ENCODE measurements at places on chromosomes 11 and 22.
A peak's percentile ranks its signal among the peaks of the same experiment; 100 is the strongest.

- no peak for DNase-seq
These were observed 6.6 kb upstream of the PIK3C2A start for GRCh38 chr11:17214338-17214737.

DNA sequence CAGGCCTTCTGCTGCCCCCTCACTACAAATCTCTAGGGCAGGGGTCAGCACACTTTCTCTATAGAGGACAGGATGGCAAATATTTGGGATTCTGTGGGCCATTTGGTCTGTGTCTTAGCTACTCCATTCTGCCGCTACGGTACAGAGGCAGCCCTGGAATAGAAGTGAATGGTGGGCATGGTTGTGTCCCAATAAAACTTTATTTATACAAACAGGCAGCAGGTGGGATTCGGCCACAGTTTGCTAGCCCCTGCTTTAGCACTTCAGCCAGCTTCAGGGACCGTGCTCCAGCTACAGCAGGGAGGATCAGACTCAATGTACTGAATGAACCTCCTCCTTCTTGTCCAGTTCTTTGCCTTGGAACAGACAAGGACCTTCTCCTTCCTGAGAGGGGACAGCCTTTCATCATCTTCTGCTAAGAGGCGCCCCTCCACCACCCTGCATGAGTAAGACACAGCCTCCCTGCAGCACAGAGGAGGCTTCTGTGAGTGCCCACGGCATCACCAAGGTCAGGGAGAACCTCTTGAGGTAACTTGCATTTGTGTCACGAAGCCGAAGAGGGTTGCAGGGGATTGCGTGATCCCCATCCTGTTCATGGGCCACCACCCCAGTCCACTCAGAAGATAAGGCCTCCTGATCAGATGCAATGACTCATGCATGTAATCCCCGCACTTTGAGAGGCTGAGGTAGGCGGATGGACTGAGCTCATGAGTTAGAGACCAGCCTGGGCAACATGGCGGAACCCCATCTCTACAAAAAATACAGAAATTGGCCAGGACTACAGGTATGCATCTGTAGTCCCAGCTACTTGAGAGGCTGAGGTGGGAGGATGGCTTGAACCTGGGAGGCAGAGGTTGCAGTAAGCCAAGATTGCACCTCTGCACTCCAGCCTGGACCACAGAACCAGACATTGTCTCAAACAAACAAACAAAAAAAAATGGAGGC is 4.6 kb downstream of the C11orf24 start:
- DNase-seq, result no peak

DNA sequence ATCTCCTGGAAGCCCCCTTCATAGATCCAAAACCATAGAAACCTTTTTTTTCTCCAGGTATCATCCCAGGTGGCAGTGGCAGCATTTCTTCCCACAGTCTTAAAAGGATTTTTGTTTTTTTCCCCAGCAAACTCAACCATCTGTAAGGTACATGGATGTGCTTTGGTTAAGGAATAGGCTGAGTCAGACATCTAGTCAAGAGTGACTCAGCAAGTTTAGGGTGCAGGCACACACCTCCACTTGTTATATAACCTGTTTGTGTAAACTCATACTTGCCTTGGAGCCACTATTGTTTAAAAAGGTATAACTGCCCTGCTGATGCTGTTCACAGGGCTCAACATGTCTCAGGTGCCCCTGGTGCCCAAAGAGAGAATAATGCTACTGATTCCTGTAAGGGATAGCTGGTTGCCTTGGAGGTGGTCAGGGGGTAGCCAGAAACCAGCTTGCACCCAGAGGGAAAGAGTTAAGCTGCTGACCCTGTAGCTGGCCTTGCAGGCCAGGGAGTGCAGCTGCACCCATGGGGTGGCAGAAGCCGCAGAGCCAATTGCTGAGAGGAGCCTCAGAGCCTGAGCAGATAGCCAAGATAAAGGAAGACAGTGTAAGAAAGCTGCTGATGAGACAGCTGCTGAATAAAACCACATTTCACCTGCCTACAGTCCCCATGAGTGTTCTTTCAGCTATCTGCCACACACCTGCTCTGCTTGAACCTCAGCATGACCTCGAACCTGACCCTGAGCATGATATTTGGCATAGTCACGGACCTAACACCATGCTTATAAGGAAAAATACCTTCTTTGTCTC is 1726.1 kb upstream of the RAG2 start:
- no peak for DNase-seq

DNA sequence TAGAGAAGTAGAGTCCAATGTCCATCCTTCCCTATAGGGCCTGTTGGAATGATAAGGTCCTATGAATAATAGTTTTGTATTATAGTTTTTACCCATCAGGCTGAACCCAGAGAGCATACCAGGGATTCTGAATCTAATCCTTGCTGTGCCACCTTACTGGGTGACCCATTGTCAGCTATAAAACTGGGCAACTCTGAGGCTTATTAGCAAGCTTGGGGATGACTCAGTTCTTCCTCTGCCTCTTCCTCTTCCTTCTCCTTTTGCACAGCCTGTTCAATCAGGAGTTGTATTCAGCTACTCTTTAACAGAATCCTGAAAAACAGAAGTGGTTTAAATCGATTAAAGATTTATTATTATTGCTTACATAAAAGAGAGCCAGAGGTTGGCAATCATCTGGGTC is 8.9 kb downstream of the HEPHL1 start:
- no peak for DNase-seq

DNA sequence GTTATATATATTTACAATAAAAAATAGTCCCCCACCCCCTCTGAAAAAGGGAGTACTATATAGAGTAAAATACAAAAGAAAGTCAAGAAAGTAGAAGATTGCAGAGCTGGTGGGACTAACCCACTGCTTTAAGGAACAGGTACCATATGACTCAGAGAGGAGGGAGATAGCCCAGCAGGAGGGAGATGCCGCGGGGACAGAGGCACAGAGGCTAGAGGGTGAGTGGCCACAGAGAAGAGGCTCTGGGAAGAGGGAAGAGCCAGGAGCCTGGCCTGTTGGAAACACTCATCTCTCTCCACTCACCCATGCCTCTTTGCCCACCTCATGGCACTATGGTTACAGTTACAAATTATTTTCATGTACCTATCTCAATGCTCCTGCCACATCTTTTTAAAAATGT is 53.6 kb upstream of the LYVE1 start:
- no peak for DNase-seq

GRCh38 chr11:83697518-83697917 is 411.4 kb upstream of the CCDC90B start:
- DNase-seq, result no peak

GRCh38 chr22:30910358-30910757 is 58.2 kb downstream of the MORC2 start:
- DNase-seq, result no peak

DNA sequence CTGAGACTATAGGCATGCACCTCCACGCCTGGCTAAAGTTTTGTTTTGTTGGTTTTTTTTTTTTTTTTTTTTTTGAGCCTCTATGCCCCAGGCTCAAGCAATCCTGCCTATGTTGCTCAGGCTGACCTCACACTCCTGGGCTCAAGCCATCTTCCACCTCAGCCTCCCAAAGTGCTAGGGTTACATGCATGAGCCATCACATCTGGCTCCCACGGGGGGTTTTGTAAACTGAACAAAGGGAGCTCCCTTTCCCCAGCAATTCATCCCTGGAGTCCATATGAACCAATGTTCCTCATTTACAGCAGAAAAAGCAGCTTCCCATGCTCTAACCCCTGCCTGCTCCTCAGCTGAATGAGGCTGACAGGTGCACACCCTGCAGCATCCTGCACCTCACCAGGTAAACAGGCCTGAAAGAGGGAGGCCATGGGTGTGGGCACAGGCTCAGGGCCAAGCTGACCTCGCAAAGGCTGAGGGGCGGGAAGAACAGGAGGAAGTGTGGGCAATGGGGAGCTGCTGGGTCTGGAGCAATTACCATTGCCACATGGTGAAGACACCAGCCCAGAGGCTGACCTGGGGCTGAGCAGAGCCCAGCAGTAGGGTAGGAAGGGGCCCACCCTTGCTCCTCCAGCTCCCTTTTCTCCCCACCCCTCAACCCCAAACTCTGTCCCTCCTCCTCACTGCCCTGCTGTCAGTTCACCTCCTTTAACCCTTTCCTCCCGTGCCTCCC is 58.2 kb downstream of the RBX1 start:
- DNase-seq, result peak; percentile 14

DNA sequence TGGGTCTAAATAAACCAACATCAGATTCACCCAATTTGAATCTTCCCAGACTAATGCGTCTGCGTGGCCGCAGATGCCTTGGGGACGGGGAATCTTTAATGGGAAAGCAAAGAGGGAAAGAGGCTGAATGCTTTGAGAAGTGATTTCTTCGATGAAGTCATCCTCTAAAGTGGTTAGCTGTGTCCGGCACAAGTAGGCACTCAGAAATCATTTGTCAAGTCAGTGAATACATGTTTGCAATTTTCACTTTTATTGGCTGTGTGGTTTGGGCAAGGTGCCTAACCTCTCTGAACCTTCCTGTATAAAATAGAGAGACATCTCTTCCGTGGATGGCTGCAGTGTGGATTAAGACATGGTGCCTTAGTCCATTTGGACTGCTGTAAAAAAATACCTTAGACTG is 19.7 kb upstream of the IFT27 start:
- no peak for DNase-seq

DNA sequence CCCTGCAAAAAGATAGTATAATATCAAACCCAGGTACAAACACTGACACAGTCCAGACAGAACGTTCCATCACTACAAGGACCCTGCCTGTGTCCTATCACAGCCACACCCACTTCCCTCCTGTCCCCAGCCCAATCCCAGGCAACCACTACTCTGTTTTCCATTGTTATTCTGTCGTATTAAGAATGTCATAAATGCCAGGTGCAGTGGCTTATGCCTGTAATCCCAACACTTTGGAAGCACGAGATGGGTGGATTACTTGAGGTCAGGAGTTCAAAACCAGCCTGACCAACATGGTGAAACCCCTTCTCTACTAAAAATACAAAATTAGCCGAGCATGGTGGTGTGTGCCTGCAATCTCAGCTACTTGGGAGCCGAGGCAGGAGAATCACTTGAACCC is 89.0 kb downstream of the TRMU start:
- no peak for DNase-seq

DNA sequence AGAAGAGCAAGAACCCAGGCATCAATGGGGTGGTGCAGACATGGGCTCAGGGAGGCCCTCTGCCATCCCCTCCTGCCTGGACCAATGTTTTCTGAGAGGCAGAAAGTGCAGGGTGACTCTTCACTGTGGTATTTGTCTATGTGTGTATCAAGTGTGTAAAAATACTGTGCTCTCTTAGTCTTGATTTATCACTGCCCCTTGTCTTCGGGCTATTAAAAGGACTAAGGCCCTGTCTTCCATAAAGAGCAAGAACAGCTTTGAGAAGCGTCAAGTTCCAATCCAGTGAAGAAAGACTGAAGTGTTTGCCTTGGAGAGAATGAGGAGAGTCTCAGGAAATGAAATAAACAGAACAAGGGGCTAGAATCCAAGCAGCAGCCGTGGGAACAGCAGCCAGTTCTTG is 14.4 kb downstream of the PRSS23 start:
- DNase-seq, result peak; percentile 36

- DNase-seq, result peak; percentile 45
These were observed 5.3 kb downstream of the KCNK7 start for GRCh38 chr11:65590240-65590738.

- DNase-seq, result no peak
These were observed 23.8 kb downstream of the SLC6A5 start for GRCh38 chr11:20623252-20623651.

- peak; percentile 27 for DNase-seq
These were observed 282.8 kb downstream of the MN1 start for GRCh38 chr22:27518531-27519340.

GRCh38 chr11:93849751-93850593 is 446 bp downstream of the VSTM5 start:
- DNase-seq, result peak; percentile 15

- no peak for DNase-seq
These were observed 11.5 kb downstream of the TMPRSS13 start for GRCh38 chr11:117917591-117918151.

DNA sequence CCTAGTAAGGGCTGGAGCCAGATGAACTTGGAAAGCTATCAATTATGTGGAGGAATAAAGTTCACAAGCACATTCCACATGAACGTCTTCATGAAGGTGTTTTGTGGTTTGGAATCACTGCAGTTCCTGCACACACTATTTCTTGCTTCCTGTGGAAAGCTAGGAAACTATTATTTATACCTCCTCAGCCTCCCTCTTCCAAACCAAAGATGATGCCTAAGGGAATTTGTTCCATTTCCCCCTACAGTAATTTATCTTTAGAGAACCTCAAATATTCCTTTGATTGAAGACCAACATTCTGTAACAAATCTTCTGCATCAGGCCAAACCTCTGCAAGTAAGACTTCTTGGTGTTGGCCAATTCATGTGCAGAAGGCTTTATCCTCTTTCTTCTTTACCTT is 115.8 kb upstream of the ARHGAP20 start:
- DNase-seq, result no peak

DNA sequence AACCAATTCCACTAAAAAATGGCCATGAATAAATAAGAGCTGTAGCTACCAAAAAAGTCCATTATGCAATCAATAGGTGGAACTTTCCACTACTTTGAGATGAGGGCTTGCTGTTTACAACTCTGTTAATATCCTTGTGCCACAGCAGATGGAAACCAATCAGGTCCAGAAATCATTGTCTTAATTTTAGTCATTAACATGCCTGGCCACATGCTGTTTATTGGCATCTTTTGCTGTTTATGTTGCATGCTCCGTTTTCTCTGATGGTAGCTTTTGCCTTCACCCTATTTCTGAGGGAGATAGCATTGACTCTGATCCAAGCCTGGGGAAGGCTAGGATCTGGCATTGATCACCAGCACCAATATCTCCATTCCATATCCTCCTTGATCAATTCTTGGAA is 192.9 kb upstream of the SEZ6L start:
- DNase-seq, result no peak
